ENCODE measurements at places on chromosomes 11 and 22. TPM values are rescaled to one million over a fixed set of nuclear protein-coding genes. Genes with fewer than 3 reads are reported as not detected.

Gene C22orf31
- not detected for polyA plus RNA-seq

Gene RTN4RL2
- not detected for polyA plus RNA-seq

Gene CLTCL1
- polyA plus RNA-seq, result 0.25 TPM

Gene TRIM48
- not detected for polyA plus RNA-seq

Gene TIGD3
- polyA plus RNA-seq, result not detected

Gene GAS2
- 0.18 TPM for polyA plus RNA-seq

Gene FJX1
- 1.00 TPM for polyA plus RNA-seq

Gene ARHGAP20
- 1.3 TPM for polyA plus RNA-seq
